ENCODE measurements at places on chromosomes 1 and 21.

- no peak for DNase-seq
Observed at GRCh38 chr1:51242546-51242945, 6.5 kb downstream of the RNF11 start.

- no peak for DNase-seq
Observed at GRCh38 chr1:109931189-109931731, 20.6 kb downstream of the CSF1 start.

- no peak for DNase-seq
Observed at GRCh38 chr1:244047621-244048255, 3.3 kb upstream of the ZBTB18 start.

- DNase-seq, result no peak
Observed at GRCh38 chr1:226766565-226766964, 27.5 kb upstream of the ITPKB start.

- DNase-seq, result no peak
Observed at GRCh38 chr1:204230211-204230610, 16.4 kb upstream of the GOLT1A start.

DNA sequence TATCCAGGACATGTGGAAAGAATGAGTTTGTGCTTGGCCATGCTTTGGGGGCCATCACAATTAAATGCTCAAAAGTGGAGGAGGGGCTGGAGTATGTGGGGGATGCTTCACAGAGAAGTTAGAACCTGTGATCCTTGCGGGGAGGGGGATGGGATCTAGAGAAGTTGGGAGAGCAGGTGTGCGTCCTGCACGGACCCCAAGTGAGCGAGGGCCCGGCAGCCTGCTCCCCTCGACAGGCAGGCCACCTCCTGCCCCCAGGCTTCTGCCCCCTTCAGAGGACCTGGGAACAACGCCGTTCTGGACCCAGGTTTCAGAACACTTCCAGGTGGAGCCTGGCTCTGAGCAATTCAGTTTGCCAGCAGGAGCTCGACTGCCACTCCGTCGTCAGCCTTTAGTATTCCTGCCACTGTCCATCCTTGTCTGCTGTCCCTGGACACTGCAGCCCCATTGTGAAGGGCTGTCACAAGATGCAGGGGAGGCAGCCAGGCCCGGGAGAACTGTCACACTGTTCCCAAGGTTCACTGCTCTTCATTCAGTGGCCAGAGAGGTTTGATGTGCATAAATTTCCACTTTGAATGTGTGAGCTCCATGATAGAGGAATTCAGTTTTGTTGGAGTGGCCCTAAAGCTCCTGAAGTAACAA, 112.2 kb downstream of the DHRS3 start:
- DNase-seq, result no peak

DNA sequence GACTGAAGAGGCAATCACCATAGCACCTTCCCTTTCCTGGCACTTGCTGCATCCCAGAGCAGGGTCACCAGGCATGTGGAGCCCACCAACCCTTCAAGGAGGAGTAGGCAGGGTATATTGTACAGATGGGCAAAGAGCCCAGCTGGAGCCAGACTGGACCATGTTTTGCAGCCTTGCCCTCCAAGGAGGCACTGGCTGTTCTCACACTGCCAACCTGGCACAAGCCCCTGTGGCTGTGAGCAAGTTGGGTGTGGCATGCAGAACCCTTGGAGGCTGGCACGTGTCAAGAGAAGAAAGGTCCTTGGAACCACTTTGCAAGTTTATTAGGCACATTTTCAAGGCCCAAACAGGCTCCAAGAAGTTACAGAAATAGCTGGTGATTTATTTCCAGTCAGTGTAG, 146.4 kb downstream of the FOXD2 start:
- no peak for DNase-seq

- no peak for DNase-seq
Observed at GRCh38 chr1:55061706-55062321, 22.5 kb downstream of the PCSK9 start.

GRCh38 chr1:26471498-26472319, 531 bp upstream of the HMGN2 start:
- DNase-seq, result peak; percentile 48

DNA sequence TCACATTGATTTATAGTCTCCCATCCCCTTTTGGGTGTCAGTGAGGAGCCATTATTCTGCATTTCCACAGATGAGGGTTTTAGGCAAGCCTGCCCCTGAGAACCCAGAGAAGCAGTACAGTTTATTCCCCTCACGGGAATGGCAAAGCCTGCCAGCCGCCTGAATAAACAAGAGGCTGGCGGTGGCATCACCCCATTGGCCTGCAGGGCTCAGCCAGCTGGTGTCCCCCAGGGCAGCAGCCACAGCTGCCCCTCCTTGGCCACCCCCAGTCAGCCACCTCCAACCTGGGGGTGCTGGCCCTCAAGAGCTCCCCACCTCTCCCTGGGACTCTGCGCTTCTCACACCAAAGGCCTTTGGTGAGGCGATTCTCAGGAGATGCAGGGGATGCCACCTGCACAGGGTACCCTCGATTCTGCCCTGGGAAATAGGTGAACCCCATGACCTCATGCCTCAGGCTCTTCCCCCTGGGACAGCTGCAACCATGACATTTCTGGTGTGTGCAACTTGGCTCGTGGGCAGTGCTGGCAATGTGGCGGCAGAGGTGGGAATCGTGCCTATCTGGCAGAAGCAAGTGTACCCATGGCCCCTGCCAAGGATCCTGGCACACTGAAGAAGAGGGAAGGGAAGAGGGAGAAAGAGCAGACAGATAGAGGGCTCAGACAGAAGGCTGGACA, 14.0 kb downstream of the OLFML2B start:
- DNase-seq, result no peak

GRCh38 chr1:101051688-101052638, 26.4 kb upstream of the DPH5 start:
- DNase-seq, result no peak

DNA sequence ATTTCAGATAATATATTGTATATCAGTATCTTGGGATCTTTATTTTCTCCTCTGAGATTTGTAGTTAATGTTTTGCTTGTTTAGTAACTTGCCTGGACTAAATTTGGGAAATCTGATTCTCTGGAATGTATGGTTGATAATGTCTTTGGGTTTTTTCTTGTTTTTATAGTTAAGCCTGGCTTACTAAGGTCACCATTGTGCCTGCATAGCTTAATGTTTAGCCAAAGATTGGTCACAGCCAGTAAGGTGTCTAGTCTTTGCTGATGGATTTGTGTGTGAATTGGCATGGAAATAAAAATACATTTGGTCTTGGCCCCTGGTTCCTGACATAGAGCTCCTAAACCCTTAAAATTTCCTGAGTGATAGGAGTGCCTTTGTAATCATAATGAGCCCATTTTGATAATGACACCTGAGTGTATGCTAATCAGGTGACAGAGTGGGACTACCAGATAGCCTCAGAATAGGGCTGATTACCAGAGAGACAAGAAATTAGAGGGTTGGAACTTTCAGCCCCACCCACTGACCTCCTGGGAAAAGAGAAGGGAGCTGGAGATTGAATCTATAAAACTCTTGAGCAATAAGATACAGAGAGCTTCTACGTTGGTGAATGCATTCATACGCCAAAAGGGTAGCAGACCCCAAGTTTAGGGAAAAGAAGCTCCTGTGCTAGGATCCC, 47.9 kb upstream of the NUF2 start:
- no peak for DNase-seq

- DNase-seq, result no peak
Observed at GRCh38 chr1:221254813-221255212, 375.6 kb downstream of the HLX start.

GRCh38 chr1:2136386-2137235, 58.0 kb downstream of the FAAP20 start:
- DNase-seq, result no peak

DNA sequence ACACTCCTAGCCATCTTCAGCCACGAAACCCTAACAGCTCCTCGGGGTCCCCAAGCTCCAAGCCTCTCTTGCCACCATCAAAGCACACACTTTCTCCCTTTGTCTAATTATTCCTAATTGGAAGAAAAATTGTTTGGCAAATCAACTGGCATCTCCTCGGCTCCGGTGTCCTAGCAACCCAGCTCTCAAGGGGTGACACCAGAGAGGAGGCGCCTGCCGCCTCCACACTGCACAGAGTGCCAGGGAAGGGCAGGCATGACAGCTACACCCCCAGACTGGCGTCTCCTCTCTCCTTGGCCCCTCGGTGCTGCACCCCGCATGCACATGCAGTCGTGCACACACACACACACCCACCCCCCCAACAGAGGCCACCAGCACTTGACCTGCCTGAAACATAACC, 18.2 kb upstream of the GJB5 start:
- DNase-seq, result no peak
